ENCODE measurements at places on chromosomes 4 and X.

DNA sequence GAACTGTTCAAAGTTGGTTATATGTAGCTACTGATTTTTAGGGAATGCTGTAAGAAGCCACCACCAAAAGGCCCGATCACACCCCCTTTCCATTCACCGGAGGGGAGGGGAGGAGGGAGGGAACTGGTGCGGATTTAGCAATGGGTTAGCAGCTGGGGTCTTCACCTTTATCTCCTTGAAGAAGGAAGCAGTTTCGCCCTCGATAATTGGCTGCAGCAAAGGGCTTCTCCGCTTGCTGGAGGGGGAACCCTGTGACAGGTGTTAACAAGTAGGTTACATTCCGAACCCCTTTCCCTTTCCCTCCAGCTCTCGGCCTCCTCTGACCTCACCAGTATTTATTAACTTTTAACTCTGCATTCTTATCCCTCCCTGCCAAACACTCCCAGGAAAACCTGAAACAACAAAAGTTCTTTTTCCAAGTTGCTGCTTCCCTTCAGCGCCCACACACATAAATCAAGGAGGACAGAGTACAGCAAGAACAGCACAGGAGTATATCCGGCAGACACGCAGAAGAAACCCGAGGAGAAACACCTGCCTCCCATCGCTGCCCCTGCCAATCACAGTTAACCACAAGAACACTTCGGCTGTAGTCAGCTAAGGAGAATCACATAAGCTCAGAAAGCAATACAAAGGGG is 39.8 kb upstream of the NAP1L5 start:
- no peak for DNase-seq

GRCh38 chr4:116180157-116180601 is 905.2 kb downstream of the TRAM1L1 start:
- DNase-seq: no peak

GRCh38 chrX:9337046-9337445 is 127.8 kb upstream of the TBL1X start:
- DNase-seq: no peak

GRCh38 chr4:145348291-145348690 is 133.4 kb upstream of the SMAD1 start:
- DNase-seq: no peak

DNA sequence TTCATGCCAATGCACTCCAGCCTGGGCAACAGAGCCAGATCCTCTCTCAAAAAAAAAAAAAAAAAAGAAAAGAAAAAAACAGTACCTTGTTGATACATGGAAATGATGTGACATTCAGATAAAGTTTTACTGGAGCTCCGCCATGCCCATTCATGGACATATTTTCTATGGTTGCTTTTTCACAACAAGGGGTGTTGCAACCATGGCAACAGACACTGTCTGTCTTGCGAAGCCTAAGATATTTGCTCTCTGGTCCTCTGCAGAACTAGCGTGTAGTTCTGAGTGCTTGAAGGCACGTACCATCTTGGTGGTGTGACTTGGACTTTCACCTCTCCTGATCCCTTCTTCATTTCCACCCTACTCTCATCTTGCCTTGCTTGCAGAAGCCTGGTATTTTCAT is 53.2 kb downstream of the TBL1X start:
- DNase-seq: no peak

DNA sequence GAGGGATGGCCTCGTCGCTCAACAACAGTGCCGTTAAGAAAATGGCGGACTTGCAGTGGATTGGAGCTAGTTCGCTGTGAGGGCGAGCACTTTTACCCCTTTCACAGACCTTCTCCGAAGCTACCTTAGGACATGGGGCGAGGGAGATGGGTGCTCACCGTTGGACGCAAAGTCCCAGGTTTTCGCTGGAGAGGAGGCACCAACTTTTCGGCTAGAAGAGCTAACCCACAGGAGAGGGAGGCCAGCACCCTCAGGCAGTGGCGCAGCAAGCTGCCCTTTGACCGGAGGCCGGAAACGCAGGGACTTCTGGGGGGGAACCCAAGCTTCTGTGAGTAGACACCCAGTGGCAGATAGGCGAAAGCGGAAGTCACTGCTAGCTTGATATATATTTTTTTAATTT is 93.1 kb upstream of the IL13RA1 start:
- no peak for DNase-seq

GRCh38 chr4:94171616-94172015 is 36.0 kb upstream of the SMARCAD1 start:
- no peak for DNase-seq

DNA sequence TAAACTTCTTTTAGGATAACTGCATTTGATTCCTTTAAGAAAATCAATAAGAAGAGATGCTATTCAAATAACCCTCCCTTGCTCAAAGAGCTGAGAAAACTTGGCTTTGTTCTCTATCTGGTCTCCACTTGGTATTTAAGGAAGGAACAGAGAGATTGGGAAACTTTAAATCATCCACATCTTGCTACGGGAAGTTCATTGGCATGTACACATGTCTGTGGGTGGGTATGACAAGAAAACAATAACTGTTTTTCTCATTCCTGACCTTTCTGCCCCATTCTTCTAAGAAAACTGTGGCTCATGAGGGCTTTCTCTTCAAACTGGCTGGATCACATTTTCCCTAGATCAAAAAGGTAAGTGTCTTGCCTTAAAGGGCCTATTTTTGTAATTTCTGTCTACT is 6.0 kb downstream of the SEL1L3 start:
- DNase-seq: no peak

DNA sequence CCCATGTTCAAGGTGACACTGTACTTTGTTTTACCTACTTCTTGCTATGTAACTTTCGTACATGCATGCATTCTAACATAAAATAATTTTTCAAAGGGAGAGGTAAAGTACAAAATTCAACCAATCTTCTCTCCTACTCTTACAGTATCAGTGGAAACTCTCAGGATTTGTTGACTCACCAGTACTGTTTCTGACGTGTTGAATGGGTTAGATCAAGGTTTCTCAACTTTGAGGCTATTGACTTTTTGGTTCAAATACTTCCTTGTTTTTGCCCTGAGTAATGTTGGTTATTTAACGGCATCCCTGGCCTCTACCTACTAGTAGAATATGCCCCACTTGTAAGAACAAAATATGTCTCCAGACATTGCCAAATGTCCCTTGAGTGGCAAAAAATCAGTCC is 94.6 kb upstream of the SMAD1 start:
- DNase-seq: no peak

DNA sequence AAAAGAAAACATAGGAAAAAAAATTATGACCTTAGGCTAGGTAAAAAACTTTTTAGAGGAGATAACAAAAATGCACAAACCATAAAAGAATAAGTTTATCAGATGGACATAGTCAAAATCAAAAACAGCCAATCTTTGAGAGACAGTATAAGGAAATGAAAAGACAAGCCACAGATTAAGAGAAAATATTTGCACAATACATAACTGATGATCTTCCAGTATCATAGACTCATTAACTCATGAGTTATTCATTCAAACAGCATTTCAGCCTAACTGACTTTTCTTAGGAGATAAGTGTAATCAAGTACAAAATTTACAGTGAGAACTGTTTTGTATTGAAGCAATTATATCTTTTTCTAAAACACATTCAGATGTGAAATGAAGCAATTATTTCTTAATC is 183.8 kb downstream of the FBXO8 start:
- no peak for DNase-seq

GRCh38 chr4:83178029-83178428 is 63.5 kb upstream of the PLAC8 start:
- DNase-seq: no peak

DNA sequence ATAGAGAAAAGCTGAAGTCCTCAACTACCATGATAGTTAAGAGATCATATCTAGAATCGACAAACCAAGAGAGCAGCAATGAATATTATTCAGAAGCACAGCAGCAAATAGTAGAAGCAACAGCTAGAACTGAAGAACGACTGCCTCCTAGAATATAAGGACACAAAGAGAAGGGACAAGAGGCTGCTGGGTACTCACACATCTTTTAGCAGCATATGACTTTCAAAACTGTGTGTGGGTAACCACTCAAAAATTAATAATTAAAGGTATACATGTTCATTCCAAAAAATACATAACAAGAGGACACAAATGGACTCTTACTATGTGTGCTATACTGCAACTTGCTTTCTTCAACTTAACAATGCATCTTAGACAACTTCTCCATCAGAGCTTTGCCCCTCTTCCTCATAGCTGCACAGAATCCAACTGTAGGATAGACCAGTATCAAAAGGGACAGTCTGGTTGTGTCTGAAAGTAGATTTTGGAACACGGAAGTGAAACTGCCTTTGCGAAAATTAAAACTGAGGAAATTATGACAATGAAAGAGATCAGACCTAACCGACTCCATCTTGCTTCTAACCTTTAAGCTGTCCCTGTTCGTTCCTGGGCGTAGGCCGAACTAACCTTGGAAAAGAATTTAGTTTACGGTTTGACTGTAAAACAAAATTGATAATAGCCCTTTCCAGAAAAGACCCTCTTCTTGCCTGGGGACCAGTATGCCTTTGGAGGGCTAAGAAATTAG is 125.7 kb downstream of the SH3KBP1 start:
- DNase-seq: no peak

DNA sequence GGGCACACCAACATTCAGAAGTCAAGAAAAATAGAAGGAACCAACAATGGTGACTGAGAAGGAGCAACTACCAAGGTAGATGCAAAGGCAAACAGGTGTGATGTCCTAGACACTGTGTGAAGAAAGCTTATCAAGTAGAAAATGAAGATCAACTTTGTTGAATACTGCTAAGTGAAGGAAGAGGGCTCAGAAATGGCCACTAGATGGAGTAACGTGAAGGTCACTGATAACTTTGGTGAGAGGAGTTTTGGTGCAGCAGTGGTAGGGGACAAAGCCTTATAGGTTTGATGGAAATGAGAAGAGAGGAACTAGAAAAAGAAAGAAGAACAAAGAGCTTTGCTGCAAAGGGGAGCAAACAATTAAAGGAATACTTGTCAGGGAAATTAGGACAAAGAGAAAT is 23.5 kb downstream of the OTC start:
- DNase-seq: no peak

DNA sequence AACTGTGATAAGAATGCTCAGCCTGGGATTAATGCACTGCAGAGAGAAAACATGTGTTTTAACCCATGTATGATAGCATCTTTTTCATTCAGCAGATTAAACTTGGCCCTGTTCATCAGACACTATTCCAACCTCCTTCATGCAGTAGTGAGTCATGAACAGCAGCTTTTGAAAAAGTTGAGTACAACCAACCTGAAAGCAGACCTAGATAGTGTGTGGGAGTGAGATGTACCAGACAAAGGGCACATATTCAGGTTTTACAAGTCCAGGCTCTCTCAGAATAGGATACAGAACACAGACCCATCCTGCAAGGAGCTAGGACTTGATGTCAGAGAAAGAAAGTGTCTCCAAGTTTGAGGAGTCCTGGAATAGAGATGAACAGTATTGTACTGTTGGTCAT is 237.3 kb upstream of the STS start:
- DNase-seq: no peak

DNA sequence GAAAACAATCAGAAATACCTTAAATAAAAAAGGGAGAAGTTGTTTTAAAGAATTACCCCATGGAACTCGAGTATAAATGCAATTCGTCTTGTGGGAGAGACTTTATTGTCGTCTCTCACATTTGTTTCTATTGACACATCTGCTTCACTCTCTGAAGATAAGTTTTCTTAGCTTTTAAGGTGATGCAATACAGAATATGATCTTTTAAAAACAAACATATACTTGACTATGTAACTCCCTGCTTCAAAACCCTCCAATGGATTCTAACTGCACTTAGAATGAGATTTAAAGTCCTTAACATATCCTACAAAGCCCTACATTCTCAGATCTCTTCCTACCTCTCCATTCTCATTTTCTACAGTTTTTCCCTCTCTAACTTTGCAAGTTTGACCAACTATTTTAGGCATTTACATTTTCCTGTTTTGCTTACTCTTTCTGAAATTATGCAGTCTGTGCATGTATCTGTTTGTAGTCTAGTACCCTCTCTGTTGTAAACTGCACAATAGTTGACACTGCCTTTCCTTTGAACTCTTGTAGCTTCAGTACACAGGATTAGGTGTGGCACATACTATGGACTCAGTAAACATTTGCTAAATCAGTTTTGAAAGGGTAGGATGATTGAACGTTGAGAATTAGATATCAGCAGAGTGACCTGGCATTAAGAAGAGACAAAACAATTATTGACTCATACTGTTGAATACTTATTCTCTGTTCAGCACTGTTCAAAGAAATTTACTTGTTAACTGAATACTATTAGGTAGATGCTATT is 59.8 kb downstream of the AGTR2 start:
- no peak for DNase-seq

- DNase-seq: no peak
Observed at GRCh38 chrX:123581586-123581985, 151.3 kb downstream of the THOC2 start.

DNA sequence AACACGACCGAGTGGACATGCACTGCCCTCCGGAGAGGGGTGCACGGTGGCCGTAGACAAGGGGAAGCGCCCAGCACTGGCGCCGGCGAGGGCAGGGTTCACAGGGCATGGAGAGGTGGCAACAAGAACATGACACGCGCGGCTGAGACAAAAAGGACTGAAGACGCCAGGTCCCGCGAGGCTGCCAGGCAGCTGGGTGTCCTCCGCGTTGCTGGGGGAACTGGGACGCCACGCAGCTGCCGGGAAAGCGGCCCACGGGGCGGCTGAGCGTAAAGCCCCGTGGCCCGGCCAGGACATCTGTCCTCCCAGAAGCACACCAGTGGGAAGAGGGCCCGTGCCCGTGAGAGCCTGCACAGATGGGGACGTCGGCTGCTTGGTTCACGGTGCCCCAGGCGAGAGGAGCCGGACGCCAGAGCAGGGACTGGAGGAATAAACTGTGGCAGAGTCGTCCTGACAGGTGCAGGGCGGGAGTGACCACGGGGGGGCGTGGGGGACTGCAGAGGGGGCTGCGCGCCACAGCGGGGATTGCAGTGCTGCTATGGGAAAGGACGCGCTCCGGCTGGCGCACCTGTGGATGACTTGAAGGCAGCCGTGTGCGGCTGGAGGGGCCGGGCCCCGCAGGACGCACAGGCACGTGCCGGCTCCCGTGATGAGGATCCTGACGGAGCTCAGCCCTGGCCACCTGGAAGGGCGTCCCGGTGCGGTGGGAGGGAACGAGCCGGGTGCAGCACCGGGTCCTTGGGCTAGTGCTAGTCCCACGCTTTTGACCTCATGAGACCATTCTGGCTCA is 32.1 kb upstream of the GTPBP6 start:
- DNase-seq: no peak

DNA sequence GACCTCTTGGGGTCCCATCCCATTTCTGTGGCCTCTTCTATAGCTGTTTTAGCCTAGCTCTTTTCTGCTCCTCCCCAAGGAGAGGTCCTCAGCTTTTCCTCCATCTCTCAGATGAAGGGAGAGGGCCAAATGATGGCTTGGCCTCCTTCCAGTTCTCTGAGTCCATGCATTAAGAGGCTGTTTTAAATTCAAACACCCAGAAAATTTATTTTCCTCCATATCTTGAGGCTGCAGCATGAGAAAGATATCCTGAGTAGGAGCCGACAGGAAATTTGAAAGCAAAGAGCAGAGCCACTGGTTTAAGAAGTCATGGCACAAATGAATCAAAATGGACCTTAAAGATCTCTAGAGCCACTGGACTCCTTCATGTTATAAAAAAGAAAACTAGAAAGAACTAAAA is 558.8 kb downstream of the MID1IP1 start:
- DNase-seq: no peak

All from activated naive CD8-positive, alpha-beta T cell treated with anti-CD3 and anti-CD28 coated beads, Interleukin-2, amount 50 U/mL, for 16 hours (primary cell).